ENCODE measurements at places on chromosomes 11 and 22. TPM values are rescaled to one million over a fixed set of nuclear protein-coding genes. Genes with fewer than 3 reads are reported as not detected.

The HTR3A gene
- total RNA-seq: not detected

- DNase-seq: no peak
These were observed 41.3 kb upstream of the VPREB1 start for GRCh38 chr22:22203048-22203971.

DNA sequence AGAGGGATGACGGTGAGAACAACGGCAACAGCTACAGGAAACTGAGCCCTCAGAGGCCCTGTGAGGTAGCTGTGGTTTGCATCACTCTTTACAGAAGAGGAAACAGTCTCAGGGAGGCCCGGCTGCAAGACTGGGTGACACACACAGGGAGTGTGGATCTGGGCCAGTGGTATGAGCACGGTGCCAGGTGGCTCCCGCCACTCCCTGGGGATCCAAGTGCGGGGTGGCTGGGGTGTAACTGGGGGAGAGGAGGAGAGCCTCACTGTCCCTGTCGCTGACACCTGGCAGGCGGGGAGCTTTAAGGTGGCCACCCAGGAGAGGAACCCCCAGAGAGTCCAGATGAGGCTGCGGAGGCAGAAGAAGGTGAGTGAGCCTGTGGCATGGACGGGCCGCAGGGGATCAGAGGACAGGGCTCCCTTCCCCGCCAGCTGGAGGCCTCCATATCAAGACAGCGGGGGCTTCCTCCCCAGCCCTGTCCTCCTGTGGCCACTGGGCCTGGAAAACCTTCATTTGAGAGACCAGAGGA is 5.6 kb downstream of the RGL4 start:
- DNase-seq: no peak

- no peak for DNase-seq
These were observed 1.2 kb downstream of the ELFN2 start for GRCh38 chr22:37425800-37426705.

DNA sequence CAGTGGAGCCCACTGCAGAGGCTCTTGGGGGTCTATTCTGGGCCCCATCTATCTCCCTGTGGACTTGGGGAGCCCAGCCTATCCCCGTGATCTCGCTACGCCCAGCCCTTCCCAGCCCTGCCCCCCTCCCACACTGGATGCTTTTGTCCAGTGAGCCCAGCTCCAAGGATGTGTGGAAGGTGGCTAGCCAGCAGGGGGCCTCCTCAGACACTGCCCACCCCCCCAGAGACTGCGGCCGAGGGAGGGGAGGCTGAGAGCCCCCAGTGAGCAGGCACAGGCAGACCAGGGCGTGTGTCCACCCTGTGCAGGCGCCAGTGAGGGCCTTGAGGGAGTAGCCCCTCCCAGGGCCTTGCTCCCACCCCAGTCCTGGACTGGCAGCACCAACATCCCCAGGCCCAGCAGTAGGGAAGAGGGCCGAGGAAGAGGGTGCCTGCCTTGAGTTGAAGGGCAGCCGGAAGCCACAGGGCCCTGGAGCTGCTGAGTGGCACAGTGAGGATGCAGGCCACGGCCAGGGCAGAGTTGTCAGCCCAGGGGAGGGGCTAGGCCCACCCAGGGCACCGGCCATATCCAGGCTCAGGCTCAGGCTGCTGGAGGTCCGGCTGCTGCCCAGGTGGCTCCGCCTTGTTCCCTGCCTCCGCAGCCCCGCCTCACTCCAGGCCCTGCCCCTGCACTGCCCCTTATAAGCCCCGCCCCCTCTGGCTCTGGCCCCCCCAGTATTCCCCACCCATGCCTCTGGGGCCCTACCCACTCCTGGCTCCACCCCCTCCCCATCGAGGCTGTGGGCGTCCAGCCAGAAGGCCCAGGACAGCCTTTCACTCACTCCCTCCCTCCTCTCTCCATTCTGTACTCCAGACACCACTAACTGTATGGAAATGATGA is 28.0 kb downstream of the MOB2 start:
- no peak for DNase-seq
